ENCODE measurements at places on chromosomes 5 and 9.

DNA sequence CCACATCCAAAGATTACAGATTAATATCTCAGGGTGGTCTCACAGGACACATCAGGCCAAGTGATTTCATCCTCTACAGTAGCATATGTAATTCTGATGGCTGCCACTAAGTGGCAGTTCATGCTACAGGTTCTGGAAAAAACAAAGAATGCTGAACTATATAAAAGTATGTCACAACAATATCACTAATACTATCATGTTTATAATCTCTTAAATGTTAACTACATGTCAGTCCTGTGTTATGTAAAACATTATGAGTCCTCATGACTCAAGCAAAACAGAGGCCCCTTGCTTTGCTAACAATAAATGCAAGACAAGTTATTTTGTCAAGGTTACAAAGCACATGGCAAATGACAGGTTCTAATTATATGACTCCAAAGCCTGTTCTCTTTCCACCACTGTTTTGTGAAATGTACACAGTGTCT lies 233.2 kb downstream of the FBXL17 start:
- no peak for DNase-seq

DNA sequence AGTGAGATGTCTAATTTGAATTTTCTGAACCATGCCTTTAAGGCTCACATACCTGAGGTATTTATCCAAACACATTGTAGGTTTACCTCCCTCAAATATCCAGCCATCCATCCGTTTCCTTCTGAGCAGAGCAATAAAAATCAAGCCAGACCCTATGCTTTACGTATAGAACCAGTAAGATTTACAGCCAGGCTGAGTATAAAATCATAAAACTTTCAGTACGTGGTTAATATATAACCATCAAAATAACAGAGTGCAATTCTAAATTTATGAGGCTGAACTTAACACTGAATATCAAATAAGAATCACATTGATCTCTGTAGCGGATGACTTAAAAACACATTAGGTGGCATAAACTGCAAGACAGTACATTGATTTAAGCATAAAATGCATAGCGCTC lies 877.9 kb upstream of the WWC1 start:
- DNase-seq: no peak

GRCh38 chr9:68509689-68510088 lies 31.0 kb downstream of the TMEM252 start:
- no peak for DNase-seq

- DNase-seq: no peak
Measured at GRCh38 chr5:83375049-83375745, 96.3 kb upstream of the VCAN start.

GRCh38 chr9:26013199-26013598 lies 335.0 kb upstream of the TUSC1 start:
- DNase-seq: no peak

DNA sequence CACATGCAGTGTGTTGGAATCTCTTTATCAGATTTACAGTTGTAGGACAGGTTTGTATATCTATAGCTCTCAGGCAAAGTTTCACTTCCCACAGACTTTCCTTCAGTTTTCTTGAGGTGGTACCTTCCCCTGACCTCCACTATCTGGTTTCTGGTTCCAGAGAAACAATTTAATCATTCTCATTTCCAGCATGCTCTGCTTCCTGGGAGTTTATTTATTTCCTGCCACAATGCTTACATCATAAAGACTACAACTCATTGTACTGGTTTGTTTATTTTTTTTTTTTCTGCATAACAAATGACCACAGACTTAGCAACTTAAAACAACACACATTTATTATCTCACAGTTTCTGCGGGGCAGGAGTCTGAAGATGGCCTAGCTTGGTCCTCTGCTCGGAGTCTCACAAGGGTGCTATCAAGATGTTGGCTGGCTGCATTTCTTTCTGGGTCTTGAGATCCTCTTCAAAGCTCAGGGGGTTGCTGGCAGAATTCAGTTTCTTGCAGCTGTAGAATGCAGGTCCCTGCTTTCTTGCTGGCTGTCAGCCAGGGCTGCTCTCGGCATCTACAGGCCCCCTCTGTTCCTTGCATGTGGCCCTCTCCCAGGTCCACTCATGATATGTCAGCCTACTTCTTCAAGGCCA lies 247.7 kb downstream of the ENC1 start:
- no peak for DNase-seq

DNA sequence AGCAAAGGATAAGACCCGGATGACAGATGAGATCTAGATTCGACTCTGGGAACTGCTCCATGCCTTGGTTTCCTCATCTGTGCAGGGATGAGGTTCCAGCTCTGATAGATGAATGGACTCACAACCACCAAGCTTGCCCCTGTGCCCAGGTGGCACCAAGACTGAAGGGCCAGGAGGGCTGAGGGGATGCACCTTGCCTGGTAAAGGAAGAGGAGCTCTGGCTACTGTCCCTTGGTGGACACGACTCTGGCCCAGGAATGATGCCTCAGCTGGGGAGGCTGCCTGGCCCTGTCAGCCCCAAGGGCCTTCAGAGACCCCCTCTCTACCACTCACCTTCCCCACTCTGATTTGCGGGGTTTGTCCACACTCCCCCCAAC lies 24.9 kb upstream of the ANXA6 start:
- no peak for DNase-seq

GRCh38 chr5:72428669-72429068 lies 78.5 kb downstream of the ZNF366 start:
- no peak for DNase-seq

GRCh38 chr9:131237931-131238401 lies 38.3 kb downstream of the FAM78A start:
- DNase-seq: peak; percentile 71

GRCh38 chr9:69097064-69097463 lies 61.5 kb downstream of the FXN start:
- no peak for DNase-seq

DNA sequence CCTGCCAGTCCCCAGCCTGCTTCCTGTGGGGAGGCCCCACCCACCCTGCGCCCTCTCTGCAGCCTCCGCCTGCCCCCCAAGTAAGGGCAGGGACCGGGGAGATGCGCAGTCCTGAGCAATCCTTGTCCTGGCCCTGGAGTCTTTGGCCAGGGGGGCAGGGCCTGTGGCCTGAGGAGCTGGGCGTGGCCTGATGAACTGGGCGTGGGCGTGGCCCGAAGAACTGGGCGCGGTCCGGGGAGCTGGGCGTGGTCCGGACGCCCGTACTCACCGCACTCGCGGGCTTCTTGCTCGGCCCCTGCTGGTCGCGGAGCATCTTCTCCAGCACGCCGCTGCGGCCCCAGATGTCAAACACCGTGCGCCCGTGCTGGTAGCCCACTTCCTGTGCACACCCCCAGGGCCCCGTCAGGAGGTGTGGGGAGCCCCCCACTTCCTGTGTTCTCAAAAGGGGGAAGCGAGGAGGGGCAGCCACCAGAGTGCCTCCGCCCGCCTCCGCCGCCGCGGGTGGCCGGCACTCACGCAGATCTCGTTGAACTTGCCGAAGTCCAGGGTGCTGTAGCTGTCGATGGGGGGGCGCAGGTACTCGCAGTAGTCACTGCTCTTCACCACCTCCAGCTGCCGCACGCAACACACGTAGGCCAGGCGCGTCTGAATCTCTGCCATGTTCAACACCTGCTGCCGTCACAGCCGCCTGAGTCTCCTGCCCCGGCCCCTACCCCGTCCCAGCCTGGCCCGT lies 2.7 kb upstream of the NSMF start:
- DNase-seq: peak; percentile 97

DNA sequence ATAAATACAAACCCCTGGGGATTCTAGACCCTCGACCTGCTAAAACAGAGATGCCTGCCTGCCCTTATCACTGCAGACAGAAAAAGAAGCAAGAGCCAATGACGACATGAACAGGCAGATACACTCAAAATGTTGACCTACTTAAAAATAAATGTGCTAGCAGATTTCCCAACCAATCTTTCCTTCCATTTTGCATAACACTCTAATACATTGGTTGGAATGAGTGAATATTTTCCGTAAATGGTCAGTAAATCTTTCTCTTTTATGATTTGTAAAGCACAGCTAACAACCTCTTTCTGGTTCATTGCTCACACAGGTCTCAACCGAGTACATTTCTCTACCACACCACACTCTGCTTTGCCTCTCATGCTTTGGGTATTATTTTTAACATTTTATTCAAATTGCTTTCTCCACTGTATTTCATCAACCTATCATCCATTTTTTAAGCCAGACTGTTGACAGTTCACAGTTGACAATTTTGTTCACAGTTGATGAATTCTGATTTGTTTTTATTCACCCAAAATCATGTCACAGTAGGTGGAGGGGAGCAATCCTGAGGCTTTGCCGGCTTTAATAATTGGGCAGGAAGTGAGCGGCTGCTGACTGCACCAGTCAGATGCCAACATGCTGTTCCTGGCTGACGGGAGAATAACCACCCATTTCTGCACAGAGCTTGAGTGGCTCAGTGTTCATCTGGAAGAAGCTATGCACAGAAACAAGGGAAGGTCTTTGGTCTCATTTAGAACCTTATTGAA lies 426.6 kb downstream of the SPOCK1 start:
- no peak for DNase-seq

- no peak for DNase-seq
Measured at GRCh38 chr5:61010467-61011454, 65.8 kb downstream of the NDUFAF2 start.

- no peak for DNase-seq
Measured at GRCh38 chr9:121348221-121348620, 21.8 kb downstream of the STOM start.

DNA sequence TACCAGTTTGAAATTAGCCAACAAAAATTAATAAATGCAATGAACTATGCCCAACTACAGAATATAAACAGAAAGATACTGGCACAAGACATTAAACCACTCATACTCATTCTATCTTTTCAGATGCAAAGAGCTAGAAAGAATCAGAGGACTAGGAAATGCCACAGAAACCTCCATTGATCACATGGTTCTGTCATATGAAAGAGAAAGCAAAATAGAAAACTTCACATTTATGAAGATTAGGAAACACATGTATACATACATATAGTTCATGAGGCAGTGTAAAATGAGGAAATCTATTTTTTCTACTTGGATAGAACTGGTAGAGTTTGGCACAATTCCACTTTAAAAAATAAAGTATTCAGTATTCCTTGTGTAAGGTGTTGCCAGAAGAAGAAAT lies 275.1 kb upstream of the PTGER4 start:
- peak; percentile 67 for DNase-seq

DNA sequence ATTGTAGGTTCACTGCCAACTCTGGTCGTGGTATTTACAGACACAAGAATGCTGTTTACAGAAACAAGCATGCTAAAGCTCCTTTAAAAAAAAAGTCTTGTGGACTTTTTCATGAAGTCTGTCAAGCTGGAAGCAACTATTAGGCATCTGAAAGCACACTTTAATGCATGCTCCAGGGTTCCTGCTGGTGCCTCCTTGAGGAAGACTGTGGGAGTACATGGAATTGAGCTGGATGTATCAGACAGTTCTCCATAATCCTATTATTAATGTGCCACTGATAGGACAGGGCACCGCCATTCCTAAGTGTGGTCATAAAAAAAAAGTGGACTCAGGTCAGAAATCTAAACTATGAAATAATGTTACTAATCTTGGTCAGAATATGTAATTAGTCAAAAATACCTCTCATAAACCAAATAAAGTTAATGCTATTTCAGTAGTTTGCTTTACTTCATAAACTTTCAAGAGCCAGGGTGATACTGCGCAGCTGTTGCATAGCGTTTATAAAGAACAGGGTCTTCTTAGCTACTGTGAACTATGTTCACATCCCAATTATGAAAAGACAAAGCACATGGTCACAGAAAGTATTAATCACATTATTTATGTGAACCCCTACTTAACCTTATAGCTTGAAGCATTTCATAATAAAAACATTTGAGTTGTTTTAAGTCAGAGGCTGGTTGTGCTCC lies 390.8 kb upstream of the PTGER4 start:
- DNase-seq: no peak

- DNase-seq: no peak
Measured at GRCh38 chr5:172556971-172557461, 84.0 kb upstream of the NEURL1B start.

GRCh38 chr5:72539038-72539437 lies 31.8 kb upstream of the ZNF366 start:
- DNase-seq: no peak

- DNase-seq: no peak
Measured at GRCh38 chr5:59209758-59210359, 627.0 kb downstream of the RAB3C start.

GRCh38 chr5:88782571-88782970 lies 100.4 kb downstream of the MEF2C start:
- DNase-seq: no peak

- DNase-seq: no peak
Measured at GRCh38 chr5:149220750-149221149, 50.9 kb upstream of the AFAP1L1 start.

- DNase-seq: peak; percentile 54
Measured at GRCh38 chr9:99851500-99851822, 29.8 kb downstream of the NR4A3 start.

DNA sequence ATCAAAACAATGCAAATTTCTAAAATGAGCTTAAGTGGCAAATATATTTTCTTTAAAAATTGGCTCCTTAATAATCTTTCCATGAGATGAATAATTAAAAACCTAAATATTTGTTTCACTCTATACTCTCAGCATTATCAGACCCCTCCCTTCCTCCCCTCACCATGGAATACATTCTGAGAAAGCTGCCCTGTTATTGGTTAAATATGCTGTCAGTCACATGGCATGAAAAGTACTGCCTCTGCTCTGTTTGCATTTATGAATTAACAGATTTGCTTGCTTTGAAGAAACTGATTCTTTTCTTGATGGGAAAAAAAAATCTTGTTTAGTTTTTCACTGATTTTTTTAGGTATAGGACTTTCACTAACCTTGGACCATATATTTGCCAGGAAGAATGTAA lies 17.0 kb upstream of the RPS23 start:
- DNase-seq: no peak

- no peak for DNase-seq
Measured at GRCh38 chr5:88325868-88326267, 57.2 kb upstream of the TMEM161B start.

GRCh38 chr5:90696153-90696552 lies 137.6 kb downstream of the ADGRV1 start:
- DNase-seq: no peak

DNA sequence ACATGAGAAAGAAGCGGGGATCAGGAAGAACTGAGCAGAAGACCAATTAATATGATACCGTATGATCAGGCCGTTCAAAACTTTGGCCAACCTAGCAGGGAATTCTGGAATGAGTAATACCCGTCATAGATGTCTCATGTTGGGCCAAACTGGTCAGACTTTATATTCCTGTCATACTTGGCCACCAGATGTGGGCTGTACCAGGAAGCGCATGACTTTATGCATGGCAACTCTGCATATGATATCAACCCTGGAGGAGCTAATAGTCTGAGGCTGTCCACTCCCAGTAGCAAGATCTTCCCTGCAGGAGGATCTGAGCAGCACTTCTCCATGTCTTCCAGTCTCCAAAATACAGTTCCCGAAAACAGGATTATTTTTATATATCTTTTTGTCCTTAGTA lies 68.5 kb upstream of the NAA35 start:
- no peak for DNase-seq

GRCh38 chr5:136155761-136156160 lies 23.1 kb downstream of the SMAD5 start:
- DNase-seq: no peak

DNA sequence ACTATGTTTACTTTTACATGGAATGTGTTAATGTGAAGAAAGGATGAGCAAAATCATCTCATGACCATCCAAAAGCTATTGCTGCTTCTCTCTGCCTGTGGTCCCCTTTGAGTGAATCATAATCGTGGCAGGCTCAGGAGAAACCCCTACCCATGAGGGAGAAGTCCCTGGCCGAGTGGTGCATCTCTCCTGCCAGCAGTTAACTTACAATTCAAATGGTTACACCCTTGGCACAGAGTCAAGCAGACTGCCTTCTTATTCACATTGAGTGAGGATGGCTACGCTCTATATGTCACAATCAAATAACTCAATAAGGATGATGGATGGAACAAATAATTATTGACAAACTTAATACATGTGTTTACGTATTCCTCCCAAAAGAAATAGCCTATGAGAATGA lies 179.1 kb downstream of the FGF1 start:
- no peak for DNase-seq
